ENCODE measurements at places on chromosomes 3 and 15. TPM values are rescaled to one million over a fixed set of nuclear protein-coding genes. Genes with fewer than 3 reads are reported as not detected.

DNA sequence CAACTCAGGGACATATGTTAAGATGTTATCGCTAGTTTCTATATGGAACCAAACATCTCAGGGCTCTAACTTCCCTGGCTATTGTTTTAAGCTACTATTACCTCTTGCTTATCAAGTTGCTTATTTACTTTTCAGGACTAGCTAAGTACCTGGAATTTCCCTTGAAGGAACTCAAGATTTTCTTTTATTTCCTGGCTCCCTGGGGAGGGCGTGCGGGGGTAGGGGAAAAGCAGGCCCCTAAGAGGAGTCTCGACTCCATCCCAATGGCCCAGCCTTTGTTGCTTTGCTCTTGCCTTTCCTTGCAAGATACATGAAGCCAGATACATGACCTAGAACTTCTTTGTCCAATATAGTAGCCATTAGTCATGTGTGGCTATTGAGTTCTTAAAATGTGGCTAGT lies 76.9 kb upstream of the STXBP5L start:
- no peaks in the 10 kb centered on the region for H3K4me1 ChIP-seq
- H3K4me3 ChIP-seq: no peak overlapping the region
- no peaks in the 10 kb centered on the region for H3K27me3 ChIP-seq
- no peak overlapping the region for H3K27ac ChIP-seq

- H3K27ac ChIP-seq: no peak overlapping the region
- H3K4me1 ChIP-seq: peaks cover 8% of the 10 kb centered on the region
- H3K36me3 ChIP-seq: no peaks in the 10 kb centered on the region
- H3K4me3 ChIP-seq: peak overlapping the region; percentile 0
- H3K27me3 ChIP-seq: no peaks in the 10 kb centered on the region
- peak; percentile 28 for DNase-seq
Measured at GRCh38 chr3:114213627-114214541, 23.5 kb downstream of the ZNF80 start.

LRRC34 gene
- total RNA-seq: 14.1 TPM

GABRG3 gene
- 23.7 TPM for total RNA-seq

DNA sequence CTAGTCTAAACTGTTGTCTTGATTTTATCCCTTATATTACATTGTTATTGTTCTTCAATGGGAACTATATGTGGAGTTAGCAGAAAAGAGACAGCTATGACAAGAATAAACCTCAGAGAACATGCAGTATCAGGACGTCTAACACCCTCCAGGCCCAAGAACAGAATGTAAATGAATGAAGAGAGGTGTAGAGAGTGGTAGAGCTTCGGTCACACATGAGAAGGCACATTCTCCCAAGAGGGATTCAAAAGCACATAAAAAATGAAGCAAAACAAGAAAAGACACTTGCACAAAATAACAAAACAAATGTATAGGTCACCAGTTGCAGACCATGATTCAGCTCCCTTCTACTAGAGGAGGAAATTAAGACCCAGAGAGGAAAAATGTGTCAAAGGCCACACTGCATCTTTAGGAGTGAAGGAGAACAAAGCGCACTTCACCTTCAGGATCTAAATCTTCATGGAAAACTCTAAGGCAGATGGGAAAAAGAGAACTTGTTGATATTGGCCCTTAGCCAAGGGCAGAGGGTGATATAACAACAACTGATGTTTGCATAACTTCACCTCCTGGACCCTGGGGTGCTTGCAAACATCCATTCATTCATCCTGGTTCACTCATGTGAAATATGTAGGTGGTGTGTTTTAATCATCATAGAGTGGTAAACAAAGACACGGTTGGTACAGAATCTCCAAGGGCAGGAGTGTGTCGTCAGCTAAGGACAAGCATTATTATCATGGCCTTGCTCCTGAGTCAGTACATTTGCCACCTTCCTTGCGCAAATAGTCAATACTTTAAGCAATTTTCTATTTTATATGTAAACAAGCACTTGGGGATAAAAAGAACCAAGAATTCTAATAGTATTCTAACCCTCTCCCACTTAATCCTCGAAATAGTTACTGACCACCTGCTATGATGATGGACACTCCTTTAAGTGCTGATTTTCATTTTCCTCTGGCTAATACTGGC lies 8.8 kb downstream of the NEK10 start:
- H3K27ac ChIP-seq: no peak overlapping the region
- H3K4me3 ChIP-seq: no peak overlapping the region
- no peaks in the 10 kb centered on the region for H3K4me1 ChIP-seq
- no peak for DNase-seq
- H3K27me3 ChIP-seq: no peaks in the 10 kb centered on the region
- no peaks in the 10 kb centered on the region for H3K36me3 ChIP-seq

DNA sequence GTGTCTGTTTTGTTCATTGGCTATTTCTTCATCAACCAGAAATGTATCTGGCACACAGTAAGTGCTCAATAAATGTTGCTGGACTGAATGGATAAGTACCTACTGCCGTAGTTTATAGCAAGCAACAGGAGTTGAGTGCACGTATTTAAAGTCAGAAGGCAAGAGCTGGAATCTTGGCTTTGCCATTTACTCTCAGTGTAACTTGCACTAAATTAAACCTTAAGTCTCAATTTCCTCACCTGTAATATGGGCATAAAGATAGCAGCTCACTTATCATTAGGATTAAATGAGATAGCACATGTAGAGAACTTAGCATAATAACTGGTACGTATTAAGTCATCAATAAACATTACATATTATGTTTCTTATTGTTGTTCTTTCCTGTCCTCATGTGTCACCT lies 13.0 kb upstream of the FAM174B start:
- no peak overlapping the region for H3K27ac ChIP-seq
- DNase-seq: no peak
- H3K36me3 ChIP-seq: no peaks in the 10 kb centered on the region
- H3K4me3 ChIP-seq: no peak overlapping the region
- peaks cover 23% of the 10 kb centered on the region for H3K4me1 ChIP-seq

FBXO40 gene
- total RNA-seq: 0.06 TPM

FRMD5 gene
- 8.9 TPM for total RNA-seq

- H3K27me3 ChIP-seq: no peaks in the 10 kb centered on the region
- H3K4me1 ChIP-seq: no peaks in the 10 kb centered on the region
- no peaks in the 10 kb centered on the region for H3K36me3 ChIP-seq
- peak; percentile 2 for DNase-seq
Measured at GRCh38 chr15:36251450-36251849, 328.0 kb upstream of the CDIN1 start.

- no peak for DNase-seq
- no peak overlapping the region for H3K27ac ChIP-seq
- H3K27me3 ChIP-seq: no peaks in the 10 kb centered on the region
- no peak overlapping the region for H3K4me3 ChIP-seq
- H3K36me3 ChIP-seq: peaks cover 12% of the 10 kb centered on the region
Measured at GRCh38 chr3:13009132-13009945, 63.9 kb downstream of the IQSEC1 start.

DNA sequence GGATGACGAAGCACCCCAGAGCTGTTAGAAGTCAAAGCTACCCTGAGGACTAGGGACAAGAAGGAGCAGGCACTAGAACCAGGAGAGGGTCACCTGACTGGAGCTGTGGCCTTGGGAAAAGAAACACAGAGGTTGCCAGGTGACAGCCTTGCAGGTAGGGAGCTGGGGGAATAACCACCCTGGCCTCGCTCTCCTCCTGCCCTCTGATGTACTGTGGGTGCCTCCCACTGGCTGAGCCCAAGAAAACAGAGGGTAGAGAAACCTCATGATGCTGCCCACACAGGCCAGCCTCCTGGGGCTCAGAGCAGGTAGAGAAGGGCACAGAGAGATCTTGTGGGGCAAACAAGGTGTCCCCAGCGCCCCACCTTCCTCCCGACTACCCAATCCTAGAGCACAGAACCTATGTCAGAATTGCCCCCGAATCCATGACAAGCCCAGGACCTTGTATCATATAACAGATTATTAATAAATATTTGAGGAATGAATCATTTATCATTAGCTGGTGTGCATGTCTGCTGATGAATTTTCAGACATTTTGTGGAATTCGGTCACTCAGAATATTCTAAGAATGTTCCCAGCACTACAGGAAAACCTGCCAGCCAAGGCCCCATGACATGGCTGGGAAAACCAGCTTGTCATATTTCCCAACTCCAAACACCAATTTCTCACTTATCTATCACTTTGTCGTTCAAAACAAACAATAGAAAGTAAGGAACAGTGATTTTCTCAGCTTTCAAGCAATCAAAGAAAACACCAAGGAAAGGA lies 59.8 kb upstream of the MEX3B start:
- H3K4me3 ChIP-seq: no peak overlapping the region
- no peak for DNase-seq
- no peaks in the 10 kb centered on the region for H3K4me1 ChIP-seq
- no peak overlapping the region for H3K27ac ChIP-seq

DNA sequence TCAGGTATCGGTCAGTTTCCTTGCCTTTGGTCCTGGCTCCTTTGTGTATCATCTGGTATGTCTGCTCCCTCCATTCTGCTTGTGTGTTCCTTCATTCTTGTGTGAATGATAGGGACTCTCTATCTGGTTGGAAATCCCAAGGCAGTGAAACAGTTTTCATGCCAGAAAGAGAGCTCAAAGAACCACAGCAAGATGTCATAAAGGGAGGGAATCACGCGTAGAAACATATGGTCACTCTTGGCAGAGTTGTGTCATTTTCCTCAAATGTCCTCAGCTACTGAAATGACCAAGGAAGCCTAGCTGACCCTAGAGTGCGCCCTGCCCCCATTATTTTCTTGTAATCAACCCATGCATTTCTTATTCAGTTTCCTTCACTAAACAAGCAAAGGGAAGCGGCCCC lies 48.0 kb downstream of the RASGRP1 start:
- peak; percentile 9 for DNase-seq
- H3K27ac ChIP-seq: no peak overlapping the region
- no peaks in the 10 kb centered on the region for H3K36me3 ChIP-seq
- H3K4me1 ChIP-seq: peaks cover 3% of the 10 kb centered on the region
- no peaks in the 10 kb centered on the region for H3K27me3 ChIP-seq
- no peak overlapping the region for H3K4me3 ChIP-seq

OR5K2 gene
- not detected for total RNA-seq

- no peak overlapping the region for H3K27ac ChIP-seq
- no peak for DNase-seq
- H3K36me3 ChIP-seq: peaks cover 2% of the 10 kb centered on the region
Measured at GRCh38 chr3:50193286-50193685, 1.9 kb downstream of the GNAT1 start.

DNA sequence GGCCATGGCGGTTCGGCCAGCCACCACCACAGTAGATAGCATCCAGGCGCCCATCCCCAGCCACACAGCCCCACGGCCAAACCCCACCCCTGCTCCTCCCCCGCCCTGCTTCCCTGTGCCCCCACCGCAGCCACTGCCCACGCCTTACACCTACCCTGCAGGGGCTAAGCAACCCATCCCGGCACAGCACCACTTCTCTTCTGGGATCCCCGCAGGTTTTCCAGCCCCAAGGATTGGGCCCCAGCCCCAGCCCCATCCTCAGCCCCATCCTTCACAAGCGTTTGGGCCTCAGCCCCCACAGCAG lies 29.5 kb downstream of the PTPN23 start:
- H3K27ac ChIP-seq: no peak overlapping the region
- DNase-seq: no peak
- H3K4me3 ChIP-seq: no peak overlapping the region
- peaks cover 98% of the 10 kb centered on the region for H3K36me3 ChIP-seq

- no peak overlapping the region for H3K27ac ChIP-seq
- no peak for DNase-seq
- no peak overlapping the region for H3K4me3 ChIP-seq
- H3K36me3 ChIP-seq: peaks cover 68% of the 10 kb centered on the region
Measured at GRCh38 chr3:52248816-52249547, 3.4 kb downstream of the PPM1M start.

- no peak overlapping the region for H3K27ac ChIP-seq
- H3K4me1 ChIP-seq: no peaks in the 10 kb centered on the region
- H3K36me3 ChIP-seq: no peaks in the 10 kb centered on the region
- no peak for DNase-seq
Measured at GRCh38 chr3:108767253-108767652, 10.0 kb upstream of the RETNLB start.

DNA sequence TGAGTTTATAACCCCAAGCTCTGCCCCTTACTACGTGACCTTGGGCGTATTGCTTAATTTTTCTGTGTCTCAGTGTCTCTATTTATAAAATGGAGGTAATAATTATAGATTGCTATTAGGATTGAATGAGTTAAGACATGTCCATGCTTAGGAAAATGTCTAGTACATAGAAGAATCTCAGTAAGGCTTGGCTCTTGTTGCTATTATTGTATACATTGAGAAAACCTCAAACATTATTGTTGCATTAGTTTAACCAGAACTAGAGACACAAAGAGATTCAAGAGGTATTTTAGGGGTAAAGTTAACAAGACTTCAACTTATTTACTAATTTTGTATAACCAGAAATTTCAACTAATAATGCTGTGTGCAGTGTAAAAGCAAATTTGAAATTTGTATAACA lies 66.7 kb downstream of the MEF2A start:
- H3K36me3 ChIP-seq: peaks cover 3% of the 10 kb centered on the region
- no peak overlapping the region for H3K4me3 ChIP-seq
- H3K27ac ChIP-seq: no peak overlapping the region
- DNase-seq: no peak
- H3K27me3 ChIP-seq: no peaks in the 10 kb centered on the region
- H3K4me1 ChIP-seq: no peaks in the 10 kb centered on the region

GRCh38 chr3:172021859-172022258 lies 17.5 kb upstream of the FNDC3B start:
- no peak overlapping the region for H3K4me3 ChIP-seq
- no peaks in the 10 kb centered on the region for H3K4me1 ChIP-seq
- H3K36me3 ChIP-seq: no peaks in the 10 kb centered on the region
- no peak for DNase-seq

RAD51 gene
- 3.7 TPM for total RNA-seq

- no peak for DNase-seq
- H3K36me3 ChIP-seq: no peaks in the 10 kb centered on the region
- no peak overlapping the region for H3K4me3 ChIP-seq
- H3K4me1 ChIP-seq: no peaks in the 10 kb centered on the region
- H3K27ac ChIP-seq: no peak overlapping the region
- H3K27me3 ChIP-seq: no peaks in the 10 kb centered on the region
Measured at GRCh38 chr3:71398157-71398836, 185.2 kb downstream of the FOXP1 start.

DNA sequence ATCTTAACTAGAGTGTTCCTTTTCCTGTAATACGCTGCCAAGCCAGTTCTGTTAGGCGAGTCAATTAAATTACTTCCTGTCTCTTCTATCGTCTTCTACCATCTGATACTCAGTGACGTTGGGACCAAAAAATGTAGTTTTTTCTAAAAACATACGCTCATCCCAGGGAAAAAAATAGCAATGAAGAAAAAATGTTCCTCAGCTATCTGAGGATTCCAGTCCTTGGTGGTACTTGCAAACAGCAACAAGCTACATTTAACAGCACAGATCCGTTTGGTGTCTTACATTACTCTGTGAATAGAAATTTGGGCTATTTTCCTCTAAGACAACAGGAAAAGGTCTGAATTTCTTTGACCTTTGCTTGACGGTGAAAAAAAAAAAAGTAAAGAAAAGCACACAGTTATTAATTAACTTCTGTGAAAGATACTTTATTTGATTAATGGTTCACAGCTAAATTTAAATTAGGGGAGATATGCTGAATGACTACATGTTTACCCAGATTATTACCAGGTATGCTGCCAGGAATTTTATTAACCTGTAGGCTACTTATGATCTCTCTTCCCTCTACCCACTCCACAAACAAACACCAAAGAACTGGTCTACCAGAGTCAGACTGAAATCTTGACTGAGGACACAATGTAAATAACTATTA lies 254.4 kb upstream of the ZPLD1 start:
- no peaks in the 10 kb centered on the region for H3K4me1 ChIP-seq
- peak overlapping the region; percentile 38 for H3K27ac ChIP-seq
- H3K27me3 ChIP-seq: no peaks in the 10 kb centered on the region
- no peak for DNase-seq
